ENCODE measurements at places on chromosomes 12 and 14.

GRCh38 chr12:127280393-127281275, 986.3 kb upstream of the TMEM132C start:
- DNase-seq: peak; percentile 1

GRCh38 chr12:108465417-108465816, 49.7 kb upstream of the FICD start:
- no peak for DNase-seq

DNA sequence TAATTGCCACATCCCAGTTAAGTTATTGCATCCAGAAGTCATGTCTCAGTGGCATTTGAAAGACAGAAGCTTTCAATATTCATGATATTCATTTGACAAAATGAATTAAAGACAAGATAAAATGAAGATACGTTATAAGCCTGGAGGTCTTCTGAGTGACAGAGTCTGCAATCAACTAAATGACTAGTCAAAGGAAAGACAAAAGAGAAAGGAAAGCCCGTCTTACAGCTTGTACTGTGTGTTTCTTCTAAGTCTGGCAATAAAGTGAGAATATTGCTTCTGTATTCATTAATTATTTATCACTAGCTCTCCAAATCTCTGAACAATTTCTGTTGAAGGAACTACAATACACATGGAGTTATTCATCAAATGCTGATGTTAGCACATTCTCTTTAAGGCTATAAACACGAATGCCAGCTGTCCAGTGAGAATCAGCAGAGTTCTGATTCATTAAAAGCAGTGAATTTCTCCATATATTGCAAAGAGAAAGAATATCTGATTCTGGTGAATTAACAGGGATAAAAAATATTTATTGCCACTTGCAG, 70.7 kb downstream of the ATXN7L3B start:
- DNase-seq: no peak

DNA sequence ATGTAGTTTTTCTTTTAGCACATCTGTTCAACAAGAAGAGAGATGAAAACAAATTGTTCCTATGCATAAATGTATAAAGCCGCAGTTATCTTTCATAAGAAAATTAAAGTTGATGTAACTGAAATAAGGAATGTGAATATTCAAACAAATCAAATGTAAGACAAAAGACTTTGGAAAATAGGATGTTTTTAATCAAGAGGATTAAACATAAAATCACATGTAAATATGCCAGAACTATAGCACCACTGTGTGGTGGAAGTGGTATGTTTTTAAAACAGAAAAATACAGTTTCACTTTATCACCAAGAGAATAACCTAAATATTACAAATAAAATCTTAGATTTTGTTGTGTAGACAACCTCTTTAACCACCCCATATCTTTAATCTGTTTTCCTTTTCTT, 40.4 kb downstream of the CAPS2 start:
- no peak for DNase-seq

DNA sequence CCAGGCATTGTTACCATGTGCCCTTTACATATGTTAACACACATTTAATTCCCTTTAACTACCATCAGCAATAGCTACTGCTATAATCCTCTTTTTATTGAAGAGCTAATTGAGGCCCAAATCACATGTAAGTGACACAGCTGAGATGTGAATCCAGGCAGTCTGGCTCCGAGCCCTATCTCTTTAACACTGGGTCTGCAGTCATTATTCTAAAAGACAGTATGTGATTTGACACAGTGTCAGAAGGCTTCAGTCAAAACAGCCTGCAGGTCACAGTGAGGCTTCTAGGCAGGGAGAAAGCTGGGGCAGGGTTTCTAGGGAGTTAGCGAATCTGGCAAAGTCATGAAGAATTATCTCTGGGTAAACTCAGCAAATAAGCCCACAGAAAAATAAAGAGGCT, 148.2 kb downstream of the KIF21A start:
- no peak for DNase-seq

DNA sequence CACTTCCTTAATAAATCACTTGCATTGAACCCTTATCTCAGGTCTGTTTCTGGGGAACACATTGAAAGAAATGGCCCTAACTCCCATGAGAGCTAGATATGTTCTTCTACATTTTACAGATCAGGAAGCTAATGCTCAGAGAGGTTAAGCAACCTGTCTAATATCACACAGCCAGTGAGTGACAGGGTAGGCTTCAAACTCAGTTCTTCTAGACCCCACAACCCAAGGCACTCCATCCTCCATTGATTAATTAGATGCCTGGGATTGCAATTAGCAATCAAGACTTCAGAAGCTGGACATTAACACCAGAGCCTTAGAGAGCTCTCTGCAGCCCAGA, 59.8 kb downstream of the C14orf132 start:
- no peak for DNase-seq

DNA sequence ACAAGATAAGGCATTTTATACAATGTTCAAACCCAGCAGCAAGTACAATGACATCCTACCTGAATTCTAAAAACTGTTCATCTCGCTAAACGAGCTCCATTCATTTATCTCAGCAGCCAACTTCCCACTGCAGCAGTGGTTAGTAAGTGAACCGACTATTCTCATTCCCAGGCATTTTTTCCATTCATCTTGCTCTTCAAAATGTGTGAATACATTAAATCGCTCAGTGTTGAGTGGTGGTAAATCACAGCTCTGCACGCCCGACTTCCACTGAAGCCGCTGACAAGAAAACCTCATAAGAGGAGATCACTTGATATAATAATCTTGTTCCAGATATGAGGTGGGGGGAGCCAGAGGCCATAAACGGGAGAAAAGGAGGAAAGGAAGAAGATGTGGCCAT, 746.2 kb upstream of the USP15 start:
- DNase-seq: no peak

GRCh38 chr14:103112400-103113243, 10.6 kb upstream of the TNFAIP2 start:
- no peak for DNase-seq

DNA sequence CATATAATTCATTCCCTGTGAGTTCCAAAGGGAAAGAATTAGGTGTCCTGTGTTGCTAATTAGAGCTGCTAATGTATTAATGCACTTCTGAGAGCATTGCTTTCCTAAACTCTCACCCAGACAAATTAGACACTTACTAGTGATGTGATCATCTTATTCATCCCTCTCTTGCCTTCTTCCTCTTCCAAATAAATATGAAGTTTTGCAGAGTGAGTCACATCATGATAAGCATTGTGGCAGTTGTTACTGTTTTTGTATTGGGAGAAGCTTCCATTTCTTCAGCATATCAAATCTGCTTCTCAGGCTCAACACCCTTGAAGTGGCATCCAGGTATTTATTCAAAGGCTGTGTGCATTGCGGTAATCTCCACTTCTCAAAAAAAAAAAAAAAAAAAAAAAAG, 37.3 kb upstream of the E2F7 start:
- no peak for DNase-seq

- peak; percentile 41 for DNase-seq
Measured at GRCh38 chr12:65825507-65826352, 1.4 kb downstream of the HMGA2 start.
